Vagina (tissue), 2 donors: ENCODE measurements at places on chromosomes 13 and 19.

- DNase-seq = no peak
Observed at GRCh38 chr13:90742381-90742780, 605.1 kb upstream of the MIR17HG start.

- DNase-seq = no peak
Observed at GRCh38 chr19:32895384-32895783, 25.8 kb upstream of the SLC7A9 start.

DNA sequence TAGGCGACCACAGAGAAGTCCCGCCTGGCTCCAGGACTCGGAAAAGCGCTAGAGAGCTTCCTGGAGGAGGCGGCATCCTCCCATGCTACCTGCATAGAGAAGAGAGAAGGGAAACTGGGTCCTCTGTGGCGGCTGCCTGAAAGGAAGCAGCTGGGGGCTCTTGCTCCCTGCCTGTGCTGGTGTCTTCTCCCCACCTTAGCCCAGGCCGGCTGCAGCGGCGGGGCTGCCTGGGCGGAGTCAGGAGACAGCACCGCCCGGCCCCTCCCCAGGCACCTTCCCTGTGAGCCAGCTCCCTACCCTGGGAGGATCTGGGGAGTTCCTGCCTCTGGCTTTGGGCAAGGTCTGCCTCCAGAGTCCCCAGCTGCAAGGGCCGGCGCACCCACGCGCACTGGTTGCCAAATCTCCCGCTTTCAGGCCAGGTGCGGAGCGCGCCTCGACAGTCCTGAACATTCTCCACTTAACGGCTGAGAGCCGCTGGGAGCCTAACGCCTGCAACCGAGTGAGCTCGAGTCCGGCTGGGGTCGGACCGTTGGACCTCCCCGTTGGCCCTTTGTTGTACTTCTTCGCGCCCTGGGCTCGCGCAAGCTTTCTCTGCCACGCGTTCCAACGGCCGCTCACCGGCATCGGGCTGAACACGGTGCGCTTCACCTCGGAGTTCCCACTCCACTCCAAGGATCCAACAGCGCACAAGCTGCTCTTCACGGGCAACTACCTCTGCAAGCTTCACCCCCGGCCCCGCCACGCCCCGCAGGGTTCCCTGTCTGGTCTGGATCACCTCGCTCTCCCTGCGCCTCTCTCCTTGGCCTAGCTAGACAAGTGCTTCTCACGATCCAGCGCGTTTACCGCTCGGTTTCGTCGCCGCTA is 21.8 kb upstream of the ZNF30 start:
- no peak for DNase-seq

DNA sequence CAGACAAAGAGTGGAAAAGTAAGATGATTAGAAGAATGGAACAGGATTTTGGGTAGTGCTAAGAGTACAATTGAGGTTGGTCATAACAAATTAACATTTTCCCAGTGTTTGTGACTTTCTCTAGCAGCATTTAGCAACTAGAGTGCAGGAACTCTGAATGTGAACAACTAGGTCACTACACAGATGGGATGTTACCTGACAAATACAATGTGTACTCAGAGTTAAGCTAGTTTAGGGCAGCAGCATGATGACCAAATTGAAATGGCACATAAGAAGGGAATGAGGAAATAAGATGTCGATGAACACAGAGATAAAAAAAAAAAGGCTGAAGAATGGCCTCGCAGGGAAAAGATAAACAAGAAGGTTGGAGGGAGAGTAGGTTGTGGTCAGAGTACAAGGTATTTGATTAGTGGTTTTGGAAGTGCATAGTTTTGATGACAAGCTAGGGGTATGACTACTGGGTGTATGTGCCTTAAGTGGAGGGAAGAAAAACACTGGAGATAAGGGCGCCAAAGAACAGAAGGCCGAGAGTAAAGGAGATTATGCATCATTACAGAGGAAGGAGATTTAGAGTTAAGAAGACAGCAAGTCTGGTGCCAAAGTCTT is 381.1 kb downstream of the FGF14 start:
- DNase-seq = no peak

DNA sequence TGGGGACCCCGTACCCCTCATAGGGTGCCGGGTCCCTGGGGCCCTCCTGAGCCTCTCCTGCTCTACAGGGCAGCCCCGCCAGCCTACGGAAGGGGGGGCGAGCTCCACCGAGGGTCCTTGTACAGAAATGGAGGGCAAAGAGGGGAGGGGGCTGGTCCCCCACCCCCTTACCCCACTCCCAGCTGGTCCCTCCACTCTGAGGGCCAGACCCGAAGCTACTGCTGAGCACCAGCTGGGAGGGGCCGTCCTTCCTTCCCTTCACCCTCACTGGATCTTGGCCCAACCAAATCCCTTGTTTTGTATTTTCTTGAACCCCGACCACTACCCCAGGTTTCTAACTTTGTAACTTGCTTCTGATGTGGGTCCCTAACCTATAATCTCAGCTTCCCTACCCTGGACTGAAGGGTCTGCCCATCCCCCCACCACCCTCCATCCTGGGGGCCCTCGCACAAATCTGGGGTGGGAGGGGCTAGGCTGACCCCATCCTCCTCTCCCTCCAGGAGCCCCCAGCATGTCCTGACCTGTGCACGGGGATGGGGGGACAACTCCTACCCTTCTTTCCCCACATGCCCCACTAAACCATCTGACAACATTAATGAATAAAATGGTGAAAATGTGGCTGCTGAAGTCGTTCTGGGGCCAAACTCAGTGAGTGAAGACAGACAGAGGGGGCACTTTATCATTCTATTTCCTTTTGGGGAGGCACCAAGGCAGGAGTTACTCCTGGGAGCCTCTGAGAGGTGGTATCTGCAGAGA is 13.0 kb downstream of the ARHGAP33 start:
- DNase-seq = no peak

GRCh38 chr13:31015199-31015598 is 82.7 kb downstream of the TEX26 start:
- no peak for DNase-seq
